ENCODE measurements at places on chromosomes 3 and 15.

GRCh38 chr3:69252141-69252540 lies 129.7 kb upstream of the LMOD3 start:
- no peak for DNase-seq

DNA sequence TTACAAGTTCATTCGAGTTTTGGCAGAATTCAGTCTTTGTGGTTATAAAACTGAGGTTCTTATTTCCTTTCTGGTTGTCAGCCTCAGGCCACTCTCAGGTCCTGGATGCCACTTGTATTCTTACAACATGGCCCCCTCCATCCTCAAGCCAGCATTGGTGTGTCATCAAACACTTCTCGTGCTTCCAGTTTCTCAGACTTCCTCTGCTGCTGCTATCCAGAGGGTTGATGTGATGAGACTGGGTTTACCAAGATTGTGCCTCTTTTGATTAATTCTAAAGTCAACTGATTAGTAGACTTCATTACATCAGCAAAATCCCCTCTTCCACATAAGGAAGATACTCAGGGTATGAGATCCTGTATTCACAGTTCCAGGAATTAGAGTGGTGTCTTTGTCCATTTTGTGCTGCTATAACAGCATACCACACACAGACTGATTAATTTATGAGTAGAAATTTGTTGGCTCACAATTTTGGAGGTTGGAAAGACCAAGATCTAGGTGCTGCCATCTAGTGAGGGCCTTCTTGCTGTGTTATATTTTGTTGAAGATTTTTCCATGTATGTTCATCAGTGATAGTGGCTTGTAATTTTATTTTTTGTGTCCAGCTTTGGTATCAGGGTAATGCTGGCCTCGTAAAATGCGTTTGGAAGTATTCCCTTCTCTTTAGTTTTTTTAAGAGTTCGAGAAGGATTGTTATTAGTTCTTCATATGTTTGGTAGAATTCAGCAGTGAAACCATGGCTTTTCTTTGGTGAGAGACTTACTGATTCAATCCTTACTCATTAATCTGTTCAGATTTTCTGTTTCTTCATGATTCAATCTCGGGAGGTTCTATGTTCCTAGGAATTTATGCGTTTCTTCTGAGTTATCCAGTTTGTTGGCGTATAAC lies 11.1 kb downstream of the LRCH3 start:
- no peak for DNase-seq

- DNase-seq = no peak
Observed at GRCh38 chr15:77387365-77388105, 32.4 kb downstream of the PEAK1 start.

DNA sequence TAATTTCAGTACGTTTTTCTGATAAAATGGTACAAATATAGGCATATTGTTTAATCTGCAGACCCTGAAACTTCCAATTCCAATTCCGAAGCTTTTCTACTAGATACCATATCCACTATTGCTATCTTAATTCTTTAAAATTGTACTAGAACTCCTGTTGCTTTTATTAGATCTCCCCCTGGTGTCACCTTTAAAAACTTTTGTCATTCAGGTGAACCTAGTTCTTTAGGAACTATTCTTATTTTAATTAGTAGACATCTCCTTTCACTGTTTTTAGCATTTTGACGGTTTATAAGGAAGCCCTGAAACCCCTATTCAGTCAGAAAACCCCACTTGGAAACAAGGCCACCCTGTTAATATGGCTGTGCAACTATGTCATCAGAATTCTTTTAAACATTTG lies 22.3 kb downstream of the C2CD4B start:
- DNase-seq = no peak

DNA sequence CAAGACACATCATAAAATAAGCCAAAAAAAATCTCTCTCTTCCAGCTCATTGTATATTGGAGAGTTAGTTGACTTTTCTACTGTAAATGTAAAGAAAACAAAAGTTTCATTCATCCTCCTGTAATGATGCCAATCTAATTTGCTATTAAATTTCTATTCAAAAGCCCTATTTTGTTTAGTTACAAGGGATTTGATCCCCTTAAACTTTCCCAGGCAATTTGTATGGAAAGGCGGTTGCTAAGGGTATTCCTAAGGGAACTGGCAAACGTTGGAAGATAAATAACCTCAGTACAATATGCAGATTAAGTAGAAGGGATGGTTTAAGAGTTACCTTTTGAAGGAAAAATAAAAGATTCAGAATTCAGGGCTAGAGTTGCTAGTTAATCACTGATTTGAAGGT lies 352.7 kb downstream of the TIGIT start:
- DNase-seq = no peak

DNA sequence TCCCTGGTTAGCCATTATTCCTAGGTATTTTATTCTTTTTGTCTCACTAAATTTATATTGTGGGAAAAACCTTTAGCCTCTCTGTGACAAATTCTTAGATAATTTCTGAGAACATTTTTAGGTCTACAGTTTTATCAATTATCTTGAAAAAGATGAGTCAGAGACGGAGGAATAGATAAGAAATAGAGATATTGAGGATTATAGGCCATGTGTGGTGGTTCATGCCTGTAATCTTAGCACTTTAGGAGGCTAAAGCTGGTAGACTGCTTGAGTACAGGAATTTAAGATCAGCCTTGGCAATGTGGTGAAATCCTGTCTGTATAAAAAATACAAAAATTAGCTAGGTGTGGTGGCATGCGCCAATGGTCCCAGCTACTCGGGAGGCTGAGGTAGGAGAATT lies 960.2 kb downstream of the SQOR start:
- DNase-seq = no peak

- DNase-seq = no peak
Observed at GRCh38 chr3:142040941-142041491, 108.3 kb downstream of the TFDP2 start.

DNA sequence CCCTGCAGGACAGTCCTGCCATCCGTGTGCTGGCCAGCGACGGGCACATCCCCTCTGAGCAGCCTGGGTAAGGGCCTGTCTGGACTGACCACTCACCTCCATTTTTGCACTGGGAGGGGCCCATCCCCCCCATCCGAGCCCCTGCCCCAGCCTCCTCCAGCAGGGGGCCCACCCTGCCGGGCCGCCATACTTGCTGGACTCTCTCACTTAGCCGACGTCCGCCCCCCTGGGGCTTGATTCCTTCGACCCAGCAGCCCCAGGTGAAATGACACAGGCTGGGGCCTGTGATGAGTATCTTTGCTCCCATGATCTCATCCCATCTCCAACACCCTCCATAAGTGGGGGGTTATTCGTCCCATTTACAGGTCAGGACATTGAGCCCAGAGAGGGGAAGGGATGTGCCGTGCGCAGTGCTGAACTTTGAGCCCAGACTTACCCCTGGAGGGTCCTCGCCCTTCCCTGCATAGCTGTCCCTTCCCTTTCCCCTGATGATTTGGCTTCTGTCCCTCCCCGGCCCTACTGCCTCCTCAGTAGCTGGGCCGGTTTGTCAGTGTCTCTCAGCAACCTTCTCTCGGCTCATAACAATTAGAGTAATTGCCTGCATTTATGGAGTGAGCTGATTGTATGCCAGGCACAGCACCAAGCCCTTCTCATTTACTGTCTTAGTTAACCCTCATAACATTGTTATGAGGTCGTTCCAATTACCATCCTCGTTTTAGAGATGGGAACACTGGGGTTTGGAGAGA lies 4.2 kb downstream of the LMAN1L start:
- no peak for DNase-seq
